NK-92 treated with Interleukin-12 subunit alpha and Interleukin-12 subunit beta, amount 100 ng/mL, for 24 hours (cell line): ENCODE measurements at places on chromosomes 3 and 15.

DNA sequence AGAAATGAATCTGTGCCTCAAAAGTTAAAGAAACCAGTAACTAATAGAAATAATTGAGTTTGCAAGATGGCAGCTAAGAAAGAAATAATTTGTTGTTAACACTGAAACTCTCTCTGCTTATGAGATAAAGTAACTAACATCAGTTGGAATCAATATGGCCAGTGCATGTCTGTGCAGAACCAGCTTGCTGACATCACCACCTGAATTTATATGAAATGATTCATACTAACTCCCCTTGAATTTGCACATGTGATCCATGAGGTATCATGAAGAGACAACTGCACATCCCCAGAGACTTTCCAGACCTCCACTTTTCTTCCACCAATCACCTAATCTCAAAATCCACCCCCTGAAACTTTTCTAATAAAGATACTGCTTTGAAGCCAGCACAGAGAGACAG lies 10.3 kb upstream of the SLC25A38 start:
- DNase-seq: no peak

DNA sequence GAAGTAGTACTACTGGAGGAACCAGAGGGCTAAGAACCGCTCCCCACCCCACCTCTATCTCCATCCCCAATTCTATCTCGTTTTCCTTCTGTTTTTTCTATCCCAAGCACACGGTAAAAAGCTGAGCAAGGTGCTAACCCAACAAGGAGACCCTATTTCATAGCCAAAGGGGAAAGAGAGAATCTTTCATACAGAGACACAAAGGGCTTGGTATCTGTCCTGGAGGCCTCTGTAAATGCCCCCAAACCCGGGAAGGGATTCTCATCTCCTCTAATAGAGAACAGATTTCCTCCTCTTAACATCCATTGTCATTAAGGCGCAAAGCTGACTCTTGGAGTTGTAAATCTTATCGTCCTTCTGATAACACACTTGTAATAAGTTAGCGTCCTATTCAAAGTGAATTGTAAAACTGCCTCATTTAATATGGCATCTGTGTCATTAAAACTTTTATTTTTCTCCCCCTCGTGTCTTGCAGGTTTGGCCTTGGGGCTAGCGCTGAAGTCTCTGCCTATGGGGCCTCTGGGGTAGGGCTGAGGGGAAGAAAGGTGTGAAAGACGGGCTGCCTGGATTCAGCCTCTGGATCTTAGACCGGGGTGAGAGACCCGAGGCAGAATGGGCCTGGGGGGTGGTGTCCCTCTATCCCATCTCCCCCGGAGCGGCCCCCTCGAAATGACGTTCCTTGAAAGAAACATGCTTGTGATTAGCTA lies 12.1 kb downstream of the NR2F2 start:
- DNase-seq: no peak

DNA sequence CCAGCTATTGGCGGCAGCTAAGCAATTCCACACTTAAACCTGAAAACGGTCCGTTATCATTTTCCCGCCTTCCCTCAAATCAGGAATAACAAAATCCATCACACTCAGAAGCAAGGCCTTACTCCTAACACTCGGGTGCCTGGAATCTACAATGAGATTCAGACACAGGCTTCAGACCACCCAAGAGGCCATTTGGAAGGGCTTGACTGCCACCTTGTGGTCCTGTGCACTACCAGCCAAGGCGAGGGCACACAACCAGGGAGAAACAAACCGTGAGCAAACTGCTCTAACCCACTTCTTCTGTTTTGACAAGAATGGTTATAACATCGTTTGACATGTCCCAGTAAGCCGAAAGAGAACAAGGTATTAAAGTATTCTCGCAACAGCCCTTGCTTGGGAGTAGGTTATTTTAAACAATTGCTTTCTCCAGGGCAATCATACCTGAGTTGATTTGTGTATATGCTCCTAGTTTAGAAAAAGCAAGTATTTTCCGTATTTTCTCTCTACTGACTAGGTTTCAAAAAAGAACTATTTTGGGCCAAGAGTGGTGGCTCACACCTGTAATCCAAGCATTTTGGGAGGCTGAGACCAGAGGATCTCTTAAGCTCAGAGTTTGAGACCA lies 40.1 kb upstream of the TAFA4 start:
- DNase-seq: no peak

GRCh38 chr3:14434498-14435151 lies 32.2 kb downstream of the SLC6A6 start:
- DNase-seq: no peak

GRCh38 chr15:88428053-88428452 lies 39.1 kb downstream of the MRPL46 start:
- DNase-seq: no peak

DNA sequence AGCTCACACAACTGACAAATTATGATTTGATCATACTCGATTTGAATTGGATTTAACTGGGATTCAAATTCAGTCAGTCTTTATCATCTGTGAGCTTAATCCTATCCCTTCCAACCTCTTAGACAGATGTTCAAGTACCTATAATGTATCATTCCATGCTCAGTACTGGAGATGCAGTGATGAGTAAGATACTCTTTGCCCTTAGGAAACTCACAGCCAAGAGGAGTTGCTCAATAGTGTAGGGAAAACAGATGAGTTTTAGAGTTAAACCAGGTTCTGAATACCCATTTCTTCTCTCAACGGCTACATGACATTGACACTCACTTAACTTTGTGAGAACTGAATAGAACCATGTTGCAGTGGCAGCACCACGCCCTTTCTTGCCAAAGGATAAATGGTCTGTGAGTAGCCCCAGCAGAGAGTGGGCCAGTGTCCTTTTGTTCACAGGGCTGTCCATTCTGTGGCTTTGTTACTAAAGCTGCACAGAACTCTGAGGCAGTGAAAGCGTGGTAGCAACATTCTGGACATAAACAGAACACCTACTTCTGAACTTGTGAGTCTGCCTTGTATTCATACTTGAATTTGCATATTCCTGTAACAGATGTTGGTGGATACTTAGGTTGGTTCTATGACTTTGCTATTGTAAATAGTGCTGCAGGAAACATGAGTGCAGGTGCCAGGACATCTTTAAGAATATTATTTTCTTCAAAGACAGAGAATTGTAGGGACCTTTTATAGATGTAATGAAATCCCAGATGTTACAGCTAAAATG lies 91.6 kb downstream of the RASA2 start:
- no peak for DNase-seq

DNA sequence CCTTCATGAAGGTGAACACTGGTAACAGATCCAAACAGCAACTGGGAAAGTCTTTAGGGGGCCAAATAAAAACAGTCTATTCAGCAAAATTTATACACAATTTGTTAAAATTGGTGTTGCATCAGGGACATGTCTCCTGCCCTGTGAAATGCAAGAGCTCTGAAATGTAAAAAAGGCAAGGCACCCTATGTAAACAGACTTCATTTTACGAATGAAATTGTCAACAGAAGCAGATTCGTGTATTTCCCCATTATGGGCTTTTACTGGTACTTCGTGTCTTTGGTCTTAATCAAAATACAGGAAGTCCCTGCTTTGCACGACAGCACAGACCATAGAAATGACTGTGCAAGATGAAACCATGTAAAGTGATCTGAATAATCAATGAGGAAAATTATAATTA lies 127.3 kb upstream of the THBS1 start:
- DNase-seq: no peak

DNA sequence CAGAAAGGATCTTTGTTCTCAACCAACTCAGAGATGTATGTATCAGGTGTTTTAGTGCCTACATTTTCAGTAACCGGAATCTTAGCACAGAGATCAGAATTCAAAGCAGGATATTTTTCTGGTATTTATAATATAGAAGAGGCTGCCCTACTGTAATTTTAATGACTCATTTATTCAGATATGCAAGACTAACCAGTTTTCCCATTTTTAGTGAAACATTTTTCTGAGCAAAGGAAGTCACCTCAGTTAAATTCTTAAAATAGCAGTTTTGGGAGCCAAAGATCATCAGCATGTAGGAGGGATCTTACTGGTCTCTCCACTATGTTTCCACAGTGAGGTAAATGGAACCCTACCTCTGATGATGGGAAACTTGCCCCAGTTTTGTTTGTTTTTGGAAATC lies 42.0 kb downstream of the SRP14 start:
- DNase-seq: no peak

GRCh38 chr3:30503446-30503845 lies 103.0 kb upstream of the TGFBR2 start:
- DNase-seq: no peak

DNA sequence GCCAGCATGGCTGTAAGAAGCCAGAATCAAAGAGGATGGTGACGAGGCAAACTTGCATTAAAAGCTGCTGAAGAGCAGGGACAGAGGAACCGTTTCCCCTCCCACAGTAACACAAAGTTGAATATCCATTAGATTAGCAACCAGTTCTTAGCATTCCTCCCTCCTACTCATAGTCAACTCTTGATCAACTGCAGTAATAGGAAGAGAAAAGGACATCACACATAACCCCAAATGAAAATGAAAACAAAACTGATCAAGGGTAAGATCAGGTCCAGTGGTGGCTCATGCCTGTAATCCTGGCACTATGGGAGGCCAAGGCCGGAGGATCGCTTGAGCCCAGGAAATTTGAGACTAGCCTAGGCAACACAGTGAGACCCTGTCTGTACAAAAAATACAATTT lies 165.2 kb downstream of the GREM1 start:
- DNase-seq: no peak

GRCh38 chr3:65028024-65028423 lies 340.2 kb upstream of the ADAMTS9 start:
- no peak for DNase-seq

- no peak for DNase-seq
Measured at GRCh38 chr3:98733812-98734281, 29.3 kb upstream of the ST3GAL6 start.

GRCh38 chr3:44031387-44032380 lies 210.0 kb upstream of the TOPAZ1 start:
- no peak for DNase-seq

DNA sequence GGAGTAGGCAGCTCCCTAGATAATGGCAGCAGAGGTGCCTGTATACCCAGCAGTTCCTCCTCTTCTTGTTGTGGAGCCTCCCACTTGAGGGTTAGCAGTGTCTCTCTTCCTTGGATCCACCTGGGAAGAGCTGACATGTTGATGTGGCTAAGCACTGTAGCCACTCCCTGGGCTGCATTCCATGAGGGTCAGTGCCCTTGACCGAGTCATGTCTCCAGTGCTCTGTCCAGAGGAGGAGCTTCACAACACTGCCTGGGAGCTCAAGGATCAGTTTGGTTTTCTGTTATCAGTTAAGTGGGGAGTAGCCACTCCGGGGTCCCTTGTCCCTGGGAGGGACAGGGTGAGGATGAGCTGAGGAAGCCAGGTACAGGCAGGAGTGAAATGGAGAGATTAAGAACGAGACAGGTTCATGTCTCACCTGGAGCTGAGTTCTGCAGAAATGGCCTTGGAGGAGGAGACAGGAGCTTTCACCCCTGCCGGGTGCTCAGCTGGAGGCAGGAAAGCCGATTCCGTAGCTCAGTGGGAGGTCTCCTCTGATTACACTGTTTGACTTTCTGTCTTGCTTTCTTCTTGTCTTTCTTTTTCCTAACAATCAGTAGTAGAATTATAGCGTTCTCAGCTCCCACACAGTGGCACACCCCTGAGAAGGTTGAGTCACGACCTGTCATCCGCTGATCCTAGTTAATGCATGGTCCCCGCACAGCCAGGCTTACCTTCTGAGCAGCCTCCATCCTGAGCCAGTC lies 57.9 kb upstream of the SEC22A start:
- no peak for DNase-seq

DNA sequence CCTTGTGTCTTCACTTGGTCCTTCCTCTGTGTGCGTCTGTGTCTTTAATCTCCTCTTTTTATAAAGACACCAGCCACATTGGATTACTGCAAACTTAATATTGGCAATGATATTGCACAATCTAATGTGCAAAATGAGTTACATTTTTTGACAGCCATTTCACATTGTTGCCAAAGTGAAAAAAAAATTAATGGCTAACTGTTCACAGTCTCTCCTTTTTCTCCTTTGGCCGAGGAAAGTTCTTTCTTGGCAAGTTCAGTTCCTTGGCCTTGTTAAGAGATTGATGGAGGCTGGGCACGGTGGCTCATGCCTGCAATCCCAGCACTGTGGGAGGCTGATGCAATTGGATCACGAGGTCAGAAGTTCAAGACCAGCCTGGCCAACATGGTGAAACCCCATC lies 62.2 kb upstream of the ZNF280D start:
- no peak for DNase-seq

GRCh38 chr3:172246107-172246844 lies 202.0 kb downstream of the GHSR start:
- DNase-seq: no peak

GRCh38 chr15:61025781-61026180 lies 203.3 kb downstream of the RORA start:
- DNase-seq: no peak

- peak; percentile 66 for DNase-seq
Measured at GRCh38 chr3:101849714-101850245, 466 bp downstream of the NFKBIZ start.

DNA sequence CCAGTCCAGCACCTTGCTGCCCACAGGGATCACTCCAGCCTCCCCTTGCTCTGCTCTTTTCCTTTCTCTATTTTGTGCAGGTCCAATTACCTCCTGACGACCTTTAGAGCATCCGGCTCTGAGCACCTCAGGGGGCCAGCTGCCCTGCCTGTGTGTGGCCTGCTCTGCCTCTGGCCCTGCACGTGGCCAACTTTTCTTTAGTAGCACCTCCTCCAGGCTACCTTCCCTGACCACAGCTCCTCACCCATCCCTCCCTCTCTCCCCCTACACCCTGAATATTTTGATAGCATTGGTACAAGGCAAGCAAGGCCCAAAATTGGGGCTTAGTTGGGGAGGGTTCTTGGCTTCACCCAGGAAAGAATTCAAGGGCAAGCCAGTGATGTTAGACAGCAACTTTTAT lies 66.9 kb upstream of the PRR20G start:
- no peak for DNase-seq

DNA sequence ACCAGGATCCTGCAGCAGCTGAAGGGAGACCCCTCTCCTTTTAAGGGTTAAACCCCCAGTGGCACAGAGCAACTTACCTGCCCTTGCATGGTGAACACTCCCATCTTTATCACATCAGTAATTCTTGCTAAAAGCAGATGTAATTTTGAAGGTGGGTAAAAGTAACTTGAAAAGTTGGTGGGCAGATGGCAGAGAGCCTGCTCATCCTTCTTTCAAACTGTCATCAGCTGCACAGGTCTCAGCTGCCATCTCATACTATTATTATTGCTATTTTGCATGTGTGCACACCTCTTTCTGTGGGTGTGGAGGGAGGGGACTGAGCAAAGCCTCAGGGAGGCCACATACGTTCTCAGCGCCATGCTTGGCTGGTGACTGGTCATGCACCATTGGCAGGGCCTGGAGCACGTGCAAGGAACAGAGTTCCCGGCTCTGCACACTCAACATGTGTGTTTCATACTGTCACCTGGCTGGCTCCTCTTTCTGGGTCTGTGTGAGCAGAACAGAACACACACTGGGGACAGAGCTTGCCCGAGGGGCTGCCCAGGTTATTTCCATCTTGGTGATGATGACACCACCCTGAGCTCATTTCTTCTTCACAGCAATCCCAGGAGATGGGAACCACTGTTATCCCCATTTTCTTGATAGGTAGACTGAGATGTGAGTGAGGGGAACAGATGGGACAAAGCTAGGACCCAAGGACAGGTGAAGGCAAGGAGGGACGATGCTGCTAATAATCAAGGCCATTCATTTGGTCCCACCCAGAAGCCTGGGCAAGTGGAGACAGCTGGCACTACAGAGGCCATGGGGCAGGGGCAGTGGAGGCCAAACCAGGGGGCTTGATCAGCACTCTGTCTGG lies 95.8 kb upstream of the KLF13 start:
- no peak for DNase-seq
